AG10803 (cell line): ENCODE measurements at places on chromosomes 7 and 10.

- DNase-seq = no peak
Observed at GRCh38 chr7:140062118-140062527, 628 bp downstream of the PARP12 start.

DNA sequence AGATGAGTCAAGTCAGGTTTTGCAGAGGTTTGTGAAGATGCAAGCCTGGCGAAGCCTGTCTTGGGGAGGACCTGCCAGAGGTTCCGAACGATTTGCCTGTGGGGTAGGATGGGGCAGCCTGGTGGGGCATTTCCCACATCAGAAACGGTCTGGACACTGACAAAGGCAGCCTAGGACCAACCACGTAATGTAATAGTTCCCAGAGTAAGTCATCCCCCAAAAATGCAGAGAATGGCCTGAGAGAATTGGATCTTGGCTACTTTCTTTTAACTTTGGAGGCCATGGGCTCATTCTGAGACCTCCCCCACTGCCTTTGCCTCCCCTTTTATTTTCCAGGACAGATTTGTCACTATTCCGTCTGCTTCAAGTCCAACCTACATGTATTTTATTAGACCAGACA, 168.9 kb upstream of the SH2B2 start:
- DNase-seq = peak; percentile 87

DNA sequence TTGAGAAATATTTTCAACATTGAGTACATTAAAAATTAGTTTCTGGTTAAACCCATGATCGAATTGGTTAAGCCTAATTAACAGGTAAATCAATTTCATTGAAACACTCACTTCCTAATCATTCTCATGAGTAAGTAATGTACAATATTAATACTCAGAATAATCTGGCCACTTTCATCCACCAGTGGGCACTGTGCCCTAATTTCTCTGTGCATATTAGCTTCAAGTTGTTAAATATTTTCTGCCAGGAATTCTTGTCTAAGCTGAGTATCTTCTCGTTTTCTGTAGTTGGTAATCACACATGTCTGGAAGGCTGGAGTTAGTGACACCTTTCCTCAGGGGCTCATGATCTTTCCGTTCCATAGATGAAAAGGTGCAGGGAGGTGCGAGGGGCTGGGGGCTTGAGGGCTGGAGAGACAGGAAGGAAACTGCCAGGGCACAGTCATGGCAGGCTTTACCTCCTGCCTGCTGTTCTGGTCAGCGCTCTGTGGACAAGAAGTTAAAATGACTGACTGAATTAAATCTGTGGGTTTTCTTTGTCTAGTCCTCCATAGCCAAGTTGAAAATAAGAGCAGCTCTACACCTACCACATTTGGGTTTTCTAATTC, 71.9 kb downstream of the WIPF3 start:
- peak; percentile 45 for DNase-seq

DNA sequence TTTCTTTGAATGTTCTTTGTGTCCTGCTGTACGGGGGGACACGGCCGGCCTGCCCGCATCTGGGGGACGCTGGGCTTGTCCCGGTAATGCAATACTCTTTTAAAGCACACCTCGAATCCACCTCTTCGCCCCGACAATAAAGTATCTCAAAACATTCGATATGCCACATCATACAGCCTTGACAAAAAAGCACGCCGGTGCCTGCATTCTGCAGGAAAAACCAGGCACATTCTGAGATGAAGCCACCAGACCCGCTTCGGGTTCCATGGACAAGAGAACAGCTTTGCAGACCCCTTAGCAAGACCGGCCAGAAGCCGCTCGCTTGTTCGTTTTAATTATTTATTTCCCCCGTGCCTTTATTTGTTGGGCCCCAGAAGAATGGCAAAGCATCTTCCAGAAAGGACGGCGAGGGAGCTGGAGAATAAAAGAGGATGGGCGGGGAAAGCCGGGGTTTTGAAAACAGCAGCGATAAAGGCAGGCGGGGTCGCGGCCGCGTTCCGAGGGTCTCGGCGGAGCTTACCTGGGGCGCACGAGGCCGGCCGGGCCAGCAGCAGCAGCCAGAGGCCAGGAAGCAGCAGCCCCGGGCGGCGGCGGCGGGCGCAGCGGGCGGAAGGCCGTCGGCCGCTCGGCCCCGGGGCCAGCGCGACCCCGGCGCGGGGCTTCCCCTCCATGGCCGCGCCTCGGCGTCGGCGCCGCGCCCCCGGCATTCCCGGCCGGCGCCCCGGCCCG, 462 bp downstream of the KIAA1549 start:
- DNase-seq = no peak

DNA sequence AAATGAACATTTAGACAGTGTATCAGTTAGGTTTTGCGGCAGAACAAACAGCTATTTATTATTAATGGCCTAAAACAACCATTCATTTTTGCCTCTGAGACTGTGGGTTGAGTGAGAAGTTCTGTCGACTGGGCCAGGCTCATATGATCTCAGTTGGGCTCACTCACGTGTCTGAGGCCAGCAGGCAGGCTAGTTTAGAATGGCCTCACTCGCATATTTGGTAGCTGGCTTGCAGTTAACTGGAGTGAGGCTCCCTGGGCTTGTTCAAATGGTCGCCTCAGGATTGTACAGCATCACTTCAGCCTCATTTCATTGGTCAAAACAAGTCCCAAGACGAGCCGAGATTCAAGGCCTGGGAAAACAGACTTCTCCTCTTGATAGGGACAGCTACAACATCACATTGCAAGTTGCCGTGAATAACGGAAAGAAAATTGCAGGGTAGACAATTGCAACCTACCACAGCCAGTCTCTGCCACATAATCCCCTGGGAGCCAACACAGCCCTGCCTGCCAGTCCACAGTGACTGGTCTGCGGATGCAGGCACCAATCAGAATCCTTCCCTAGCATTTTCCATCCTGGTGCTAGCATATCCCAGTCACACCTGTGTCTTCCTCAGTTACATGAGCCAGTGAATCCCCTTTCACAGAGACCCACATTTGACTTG, 23.1 kb upstream of the PPIF start:
- DNase-seq = no peak

- DNase-seq = no peak
Observed at GRCh38 chr7:104723001-104723400, 291.0 kb upstream of the KMT2E start.

- DNase-seq = no peak
Observed at GRCh38 chr7:50396856-50397255, 53.3 kb downstream of the FIGNL1 start.

GRCh38 chr10:14372606-14373005, 41.9 kb upstream of the FRMD4A start:
- no peak for DNase-seq

- peak; percentile 2 for DNase-seq
Observed at GRCh38 chr10:42952349-42952748, 124.5 kb upstream of the RET start.

- peak; percentile 16 for DNase-seq
Observed at GRCh38 chr10:15852111-15852557, 8.2 kb downstream of the MINDY3 start.

DNA sequence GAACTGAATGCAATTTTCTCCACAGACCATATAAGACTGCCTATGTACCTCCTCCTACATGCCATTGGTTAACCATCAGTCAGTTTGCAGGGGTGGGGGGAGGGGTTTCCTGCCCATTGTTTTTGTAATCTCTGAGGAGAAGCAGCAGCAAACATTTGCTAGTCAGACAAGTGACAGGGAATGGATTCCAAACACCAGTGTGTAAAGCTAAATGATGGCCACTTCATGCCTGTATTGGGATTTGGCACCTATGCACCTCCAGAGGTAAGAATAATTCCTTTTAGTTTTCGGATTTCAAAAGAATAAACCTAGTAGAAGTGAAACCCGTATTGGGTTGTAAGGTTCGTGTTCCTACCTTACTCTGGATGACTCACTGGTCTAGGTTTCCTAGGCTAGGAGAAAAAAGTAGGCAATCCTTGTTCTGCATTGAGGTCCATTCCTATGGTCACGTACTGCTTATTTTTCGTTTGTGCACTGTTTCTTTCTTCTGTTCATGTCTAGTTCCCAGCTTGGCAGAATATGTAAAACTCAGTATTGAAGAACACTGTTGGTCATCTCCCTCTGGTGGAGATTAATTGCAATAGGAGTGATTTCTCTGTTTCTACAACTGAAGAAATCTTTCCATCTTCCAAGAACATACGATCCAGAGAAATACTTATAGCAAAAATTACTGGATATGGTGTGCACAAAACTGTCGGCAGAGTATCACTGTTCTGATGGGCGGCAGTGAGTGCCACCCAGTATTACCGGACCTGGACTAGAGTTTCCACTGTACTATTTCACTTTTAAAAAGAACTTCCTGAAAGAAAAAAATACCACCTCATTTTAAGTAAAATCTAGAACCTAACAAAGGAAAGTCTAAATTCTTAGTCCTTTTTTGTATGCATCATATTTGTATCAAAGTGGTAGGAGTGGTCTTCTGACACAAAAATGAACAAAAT, at the start of gene AKR1C3:
Gene AKR1C3 (plus strand): TSS at position 150 of the 941 bp plus-strand sequence. CDS start 31 bp downstream, at position 181.
- DNase-seq = peak; percentile 82

GRCh38 chr10:51653025-51653424, 46.4 kb downstream of the CSTF2T start:
- peak; percentile 44 for DNase-seq

GRCh38 chr7:15802425-15802824, 115.9 kb upstream of the MEOX2 start:
- DNase-seq = no peak

DNA sequence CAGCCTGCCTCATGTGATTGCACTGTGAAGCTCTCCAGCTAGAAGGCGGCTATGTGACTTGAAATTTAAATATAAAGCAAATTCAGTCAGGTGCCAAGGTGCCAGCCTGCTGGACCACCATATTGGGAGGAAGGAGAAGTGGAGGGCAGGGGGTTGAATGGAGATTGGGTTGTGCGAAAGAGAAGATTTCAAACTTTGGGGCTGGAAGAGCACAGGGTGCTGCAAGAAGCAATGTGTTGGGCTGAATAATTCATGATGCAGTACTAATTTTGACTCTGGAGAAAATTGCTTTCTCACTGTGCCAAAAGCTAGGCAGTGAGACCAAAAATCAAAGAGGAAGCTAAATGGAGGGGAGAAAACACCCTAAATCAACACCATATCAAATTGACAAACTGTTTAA, 335.3 kb downstream of the NRG3 start:
- DNase-seq = no peak

GRCh38 chr7:139116999-139117398, 7.5 kb upstream of the ZC3HAV1 start:
- DNase-seq = no peak
